Stimulated activated CD4-positive, alpha-beta T cell treated with anti-CD3 and anti-CD28 coated beads, Interleukin-12 subunit alpha, Interleukin-12 subunit beta, amount 100 ng/mL, for 24 hours (primary cell): ENCODE measurements at places on chromosomes 7 and 10.

GRCh38 chr7:159033956-159034355, 110.7 kb downstream of the VIPR2 start:
- DNase-seq: no peak

DNA sequence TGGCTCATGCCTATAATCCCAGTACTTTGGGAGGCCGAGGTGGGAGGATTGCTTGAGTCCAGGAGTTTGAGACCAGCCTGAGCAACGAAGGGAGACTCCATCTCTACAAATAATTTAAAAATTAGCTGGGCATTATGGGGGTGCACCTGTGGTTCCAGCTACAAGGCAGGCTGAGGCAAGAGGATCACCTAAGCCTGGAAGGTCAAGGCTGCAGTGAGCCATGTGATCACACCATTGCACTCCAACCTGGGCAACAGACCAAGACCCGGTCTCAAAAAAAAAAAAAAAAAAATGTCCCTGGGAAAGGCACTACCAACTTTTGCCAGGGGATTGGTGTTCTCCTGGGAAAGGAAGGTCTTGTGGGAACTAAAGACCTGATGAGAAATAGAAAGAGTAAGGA, 134.2 kb upstream of the AUTS2 start:
- DNase-seq: no peak

DNA sequence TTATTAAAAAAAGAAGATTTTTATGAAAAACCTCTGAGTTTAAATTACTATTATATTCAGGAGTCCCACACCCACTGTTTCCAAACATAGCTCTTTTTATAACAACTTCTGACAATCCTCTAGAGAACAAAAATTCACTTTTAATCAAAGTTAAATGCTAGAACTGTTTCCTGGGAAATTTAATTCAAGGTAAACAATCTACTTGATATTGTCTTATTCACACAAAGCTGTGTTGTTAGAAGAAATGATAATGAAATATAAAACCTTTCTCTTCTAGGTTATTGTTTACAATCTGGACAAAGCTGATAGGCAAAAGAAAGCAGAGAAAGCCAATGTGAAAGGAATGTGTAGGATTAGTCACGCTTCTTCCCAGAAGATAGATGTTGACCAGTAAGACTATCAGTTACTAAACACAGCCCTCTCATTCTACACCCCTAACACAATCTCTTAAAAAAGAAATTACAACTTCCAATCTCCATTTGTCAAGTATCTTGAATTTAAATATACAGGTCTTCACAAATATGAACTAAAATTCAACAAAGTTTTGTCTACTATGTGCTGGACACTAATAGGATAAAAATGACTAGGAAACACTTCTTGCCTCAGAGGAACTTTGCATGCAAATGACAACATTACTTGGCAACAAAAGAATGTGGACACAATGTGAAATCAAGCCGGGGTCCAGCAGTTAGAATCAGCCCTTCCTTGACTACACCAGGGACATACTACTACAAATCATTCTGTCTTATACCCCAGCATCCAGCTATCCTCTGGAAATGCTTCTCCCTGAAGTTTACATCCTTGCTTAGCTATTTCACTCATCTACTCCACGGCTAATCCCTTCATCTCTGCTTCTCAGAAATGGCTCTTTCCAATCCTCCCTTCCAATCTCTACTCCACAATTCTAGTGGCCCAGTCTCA, 123.7 kb downstream of the IMMP2L start:
- DNase-seq: no peak

DNA sequence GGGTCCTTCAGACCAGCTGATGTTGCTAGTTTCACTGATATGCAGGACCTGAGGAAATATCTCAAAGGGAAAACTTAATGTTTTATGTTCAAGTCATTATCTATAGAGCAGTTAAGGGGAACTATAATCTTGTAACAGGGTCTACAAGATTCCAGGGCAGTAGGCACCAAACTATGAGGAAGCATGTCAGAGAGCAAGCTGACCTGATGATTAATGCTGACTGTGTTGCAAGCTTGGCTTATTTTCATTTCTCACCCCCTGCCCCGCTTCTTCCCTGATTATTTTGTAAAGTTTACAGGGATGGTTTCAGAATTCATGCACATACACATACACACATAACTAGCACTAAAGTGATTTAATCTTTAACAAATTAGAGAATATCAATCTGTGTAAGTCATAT, 84.3 kb upstream of the CACNA2D1 start:
- DNase-seq: no peak

DNA sequence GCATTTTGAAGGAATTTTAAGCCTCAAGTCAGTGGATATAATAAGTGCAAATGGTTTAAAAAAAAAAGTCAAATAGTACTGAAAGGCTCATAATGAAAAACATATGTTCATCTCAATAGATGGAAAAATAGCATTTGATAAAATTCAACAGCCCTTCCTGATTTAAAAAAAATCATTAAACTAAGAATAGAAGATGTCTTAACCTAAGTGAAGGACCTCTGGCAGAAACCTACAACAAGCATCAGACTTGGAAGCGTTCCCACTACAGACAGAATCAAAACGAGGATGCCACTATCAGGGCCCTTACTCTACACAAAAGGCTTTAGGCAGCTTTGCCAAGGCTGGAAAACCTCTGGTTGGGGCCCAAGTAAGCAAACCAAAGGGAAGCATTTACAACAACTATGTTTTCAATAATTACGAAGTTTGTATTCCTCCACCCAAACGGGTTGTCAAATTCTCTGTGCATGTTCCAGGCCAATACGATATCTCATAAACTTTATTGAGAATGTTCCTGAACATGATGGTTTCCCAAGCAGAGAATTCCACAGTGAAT, 45.1 kb downstream of the CYTH3 start:
- DNase-seq: no peak

GRCh38 chr10:91672021-91672608, 39.2 kb upstream of the PPP1R3C start:
- no peak for DNase-seq

- DNase-seq: no peak
Observed at GRCh38 chr10:114732931-114733330, 74.9 kb upstream of the ABLIM1 start.

DNA sequence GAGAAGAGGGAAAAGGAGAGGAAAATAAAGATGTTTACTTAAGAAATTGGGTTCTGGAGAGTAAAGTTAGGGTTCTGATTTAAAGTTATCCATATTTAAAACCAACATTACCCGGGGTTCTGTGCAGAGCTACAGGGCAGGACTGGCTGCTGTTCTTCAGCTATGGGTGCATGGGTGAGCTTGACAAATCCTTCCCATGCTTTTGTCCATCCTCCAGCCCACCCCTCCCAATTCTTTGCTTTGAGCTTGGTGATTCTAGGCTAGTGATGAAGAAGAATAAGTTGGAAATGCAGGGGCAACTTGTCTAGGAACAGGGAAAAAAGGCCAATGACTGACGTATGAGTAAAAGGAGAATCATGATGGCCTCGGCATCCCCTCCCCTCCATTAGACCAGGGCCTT, 636.0 kb downstream of the LRMDA start:
- DNase-seq: no peak

DNA sequence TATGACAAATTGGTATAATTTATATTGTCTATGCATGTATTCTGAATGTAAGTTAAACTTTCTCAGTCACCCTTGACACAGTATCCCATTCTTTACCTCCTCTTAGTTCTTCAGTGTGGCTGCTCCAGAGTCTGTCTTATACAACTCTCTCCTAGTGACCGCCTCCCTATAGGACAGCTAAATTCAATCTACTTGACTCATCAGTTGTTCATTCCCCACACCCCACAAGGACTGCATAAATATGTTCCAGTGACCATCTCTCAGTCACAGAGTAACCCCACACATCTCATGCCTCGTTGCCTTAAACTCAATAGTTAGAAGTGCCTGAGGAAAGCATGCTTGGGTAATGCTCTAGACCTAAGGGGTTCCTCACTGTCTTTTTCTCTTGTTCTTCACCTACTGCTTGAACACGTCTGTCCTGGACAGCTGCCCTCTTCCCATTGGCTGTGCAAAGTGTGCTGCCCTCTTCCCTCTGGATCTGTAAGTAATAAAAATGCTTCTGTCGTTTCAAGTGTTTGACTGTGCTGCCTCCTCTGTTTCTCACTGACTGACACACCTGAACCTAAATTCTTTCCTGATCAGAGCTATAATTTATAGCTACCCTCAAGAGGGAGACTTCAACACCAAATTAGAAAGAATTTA, 494.6 kb upstream of the GRM3 start:
- no peak for DNase-seq

- no peak for DNase-seq
Observed at GRCh38 chr10:119775529-119775928, 49.7 kb downstream of the INPP5F start.

DNA sequence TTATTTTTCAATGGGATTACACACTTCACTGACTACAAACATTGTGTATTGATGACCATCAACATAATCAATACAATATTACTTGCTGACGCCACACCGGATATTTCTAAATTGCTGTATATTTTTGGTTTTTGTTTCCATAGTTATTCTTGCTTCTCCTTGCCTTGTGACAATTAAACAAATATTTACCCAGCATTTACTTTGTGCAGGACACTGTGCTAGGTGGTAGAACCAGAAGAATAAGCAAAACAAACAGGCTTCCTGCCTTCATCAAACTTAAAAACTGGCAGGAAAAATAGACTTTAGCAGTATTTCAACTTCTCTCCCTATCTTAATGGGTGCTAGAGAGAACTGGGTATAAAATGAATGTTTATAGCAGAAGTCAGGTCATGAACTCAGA, 50.6 kb downstream of the ZNF277 start:
- no peak for DNase-seq

DNA sequence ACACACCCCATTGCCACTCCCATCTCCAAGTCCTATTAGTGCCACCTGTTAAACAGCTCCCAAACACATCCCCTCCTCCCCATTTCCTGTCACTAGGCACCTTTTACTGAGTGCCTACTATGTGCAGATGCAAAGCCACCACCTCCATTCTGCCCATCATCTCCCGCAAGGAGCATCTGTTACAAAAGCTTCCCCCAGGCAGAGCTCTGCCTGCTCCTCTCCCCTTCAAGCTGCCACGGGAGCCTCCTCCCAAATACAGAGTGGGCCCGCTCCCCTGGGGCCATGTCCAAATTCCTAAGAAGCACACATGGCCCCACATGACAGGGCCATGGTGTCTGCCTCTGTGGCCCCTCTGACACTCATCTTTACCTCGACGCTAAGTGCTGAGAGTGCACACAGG, 149.7 kb downstream of the OAT start:
- DNase-seq: no peak

DNA sequence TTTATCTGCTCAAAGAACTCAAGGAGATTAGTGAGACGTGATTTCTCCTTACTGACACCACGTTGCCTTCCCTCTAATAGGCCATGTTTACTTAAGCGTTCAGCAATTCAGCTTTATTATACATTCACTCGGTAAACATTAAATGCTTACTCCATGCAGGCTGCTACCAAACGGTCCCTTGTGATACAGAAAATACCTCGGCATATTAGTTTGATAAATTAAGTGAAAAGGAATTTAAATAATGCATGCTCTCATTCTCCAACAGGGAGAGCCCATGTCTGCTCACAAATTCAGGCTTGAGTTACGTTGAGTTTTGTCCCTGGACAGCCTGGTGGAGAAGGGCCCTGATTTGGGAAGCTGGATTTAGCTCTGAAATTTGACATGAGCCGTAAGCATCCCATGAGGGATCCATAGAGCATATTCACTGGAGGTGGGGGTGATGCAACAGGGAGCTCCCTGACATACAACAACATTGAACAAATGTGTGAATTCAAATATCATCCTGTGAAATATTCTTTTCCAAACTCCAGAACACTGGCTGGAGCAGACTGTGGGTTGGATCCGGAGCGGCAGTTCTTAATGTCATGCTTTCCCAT, 86.3 kb downstream of the TBXAS1 start:
- DNase-seq: no peak

- no peak for DNase-seq
Observed at GRCh38 chr10:35493196-35494118, 111.7 kb upstream of the GJD4 start.

- no peak for DNase-seq
Observed at GRCh38 chr10:112793202-112793921, 156.7 kb upstream of the TCF7L2 start.

- no peak for DNase-seq
Observed at GRCh38 chr7:33448035-33448434, 318.7 kb downstream of the BBS9 start.

DNA sequence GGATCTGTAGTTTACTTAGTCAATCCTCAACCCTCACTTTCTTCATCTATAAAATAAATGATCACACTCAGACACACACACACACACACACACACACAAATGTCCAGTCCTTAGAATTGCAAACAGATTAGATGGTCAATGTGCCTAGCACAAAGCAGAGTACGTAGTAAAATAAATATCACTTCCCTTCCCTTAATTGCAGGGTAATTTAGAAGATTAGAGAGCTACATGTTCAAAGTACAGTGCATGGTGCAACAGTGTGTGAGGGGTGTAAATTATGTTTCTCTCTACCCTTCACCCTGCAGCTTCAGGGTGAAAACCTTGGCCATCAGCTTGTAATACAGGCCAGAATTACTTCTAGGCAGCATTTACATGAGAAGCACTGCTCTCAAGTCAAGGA, 187.0 kb upstream of the GHITM start:
- DNase-seq: no peak

- no peak for DNase-seq
Observed at GRCh38 chr10:79299397-79300241, 47.6 kb upstream of the PPIF start.

DNA sequence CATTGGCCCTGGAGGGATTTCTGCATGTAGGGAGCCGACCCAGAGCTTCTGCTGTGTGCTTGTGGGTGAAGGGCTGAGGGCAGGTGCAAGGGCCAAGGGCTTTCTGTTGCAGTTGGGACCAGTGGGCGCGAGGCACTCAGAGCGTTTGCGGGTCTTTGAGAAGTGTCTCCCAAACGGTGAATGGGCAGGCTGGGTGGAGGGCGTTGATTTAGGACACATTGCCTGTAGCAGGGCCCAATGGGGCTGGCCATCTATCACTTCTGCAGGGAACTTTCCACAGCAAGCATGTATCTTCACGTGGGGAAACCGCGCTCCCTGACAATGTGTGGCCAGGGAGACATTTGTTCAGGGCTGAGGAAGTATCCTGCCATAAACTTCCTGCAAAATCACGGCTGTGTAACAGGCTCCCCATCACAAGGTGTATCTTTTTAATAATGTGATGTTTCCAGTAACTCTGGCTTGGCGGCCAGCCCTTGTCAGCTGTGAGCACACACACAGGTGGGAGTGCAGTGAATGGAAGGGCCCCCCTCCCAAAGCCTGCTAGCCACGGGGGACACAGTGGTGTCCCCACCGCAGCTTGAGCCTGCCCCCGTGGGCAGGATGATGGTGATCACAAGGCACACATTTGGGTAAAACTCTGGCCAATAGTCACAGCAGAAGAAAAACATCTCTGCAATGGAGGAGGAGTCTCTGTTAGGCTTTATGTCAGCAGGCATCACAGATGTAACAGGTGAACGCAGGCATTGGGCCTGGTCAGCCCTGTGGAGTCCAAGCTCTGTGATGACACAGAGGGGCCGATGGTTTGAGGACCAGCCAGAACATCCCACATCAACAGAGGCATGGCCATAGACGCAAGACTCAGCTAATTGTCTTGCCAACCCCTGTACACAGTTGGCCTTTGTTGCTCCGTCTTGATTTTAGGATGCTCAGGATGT, 84.3 kb downstream of the GLRX3 start:
- no peak for DNase-seq
